ENCODE measurements at places on chromosomes 5 and 9.

DNA sequence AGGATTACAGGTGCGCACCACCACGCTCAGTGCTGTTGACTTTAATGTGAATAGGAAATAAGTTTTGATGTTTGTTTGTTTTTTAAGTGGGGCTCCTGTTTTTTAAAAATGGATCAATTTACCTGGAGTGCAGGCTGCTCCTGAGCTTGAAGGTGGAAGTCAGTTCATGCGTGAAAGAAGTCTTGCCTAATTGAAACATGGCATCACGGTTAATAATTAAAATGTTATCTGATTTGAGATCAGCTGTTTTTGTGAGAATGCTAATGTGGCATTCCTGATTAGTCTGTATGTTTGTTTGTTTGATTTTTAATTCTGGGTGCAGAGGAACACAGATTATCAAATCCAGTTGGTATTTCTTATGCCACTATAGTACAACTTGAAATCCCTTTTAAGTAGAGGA lies 6.5 kb downstream of the SFXN1 start:
- DNase-seq: no peak

DNA sequence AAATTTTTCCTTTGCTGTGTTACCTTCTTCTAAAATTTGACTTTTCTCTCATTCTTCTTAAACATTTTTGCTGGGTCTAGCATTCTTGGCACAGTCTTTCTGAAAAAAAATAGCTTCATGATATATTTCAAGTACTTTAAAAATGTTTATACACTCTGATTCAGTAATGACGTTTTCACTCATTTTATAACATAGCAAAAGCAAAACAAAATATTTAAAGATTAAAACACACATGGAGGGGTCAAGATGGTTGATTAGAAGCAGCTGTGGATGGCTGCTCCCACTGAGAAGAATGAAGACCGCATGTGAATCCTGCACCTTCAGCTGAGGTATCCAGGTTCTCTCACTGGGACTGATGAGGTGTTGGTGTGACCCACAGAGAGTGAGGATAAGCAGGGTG lies 188.2 kb downstream of the SGCD start:
- no peak for DNase-seq

GRCh38 chr5:89228355-89228754 lies 345.4 kb upstream of the MEF2C start:
- DNase-seq: no peak

GRCh38 chr9:90737742-90738141 lies 63.9 kb upstream of the SYK start:
- no peak for DNase-seq

GRCh38 chr5:52804387-52804791 lies 16.7 kb downstream of the ITGA1 start:
- no peak for DNase-seq

DNA sequence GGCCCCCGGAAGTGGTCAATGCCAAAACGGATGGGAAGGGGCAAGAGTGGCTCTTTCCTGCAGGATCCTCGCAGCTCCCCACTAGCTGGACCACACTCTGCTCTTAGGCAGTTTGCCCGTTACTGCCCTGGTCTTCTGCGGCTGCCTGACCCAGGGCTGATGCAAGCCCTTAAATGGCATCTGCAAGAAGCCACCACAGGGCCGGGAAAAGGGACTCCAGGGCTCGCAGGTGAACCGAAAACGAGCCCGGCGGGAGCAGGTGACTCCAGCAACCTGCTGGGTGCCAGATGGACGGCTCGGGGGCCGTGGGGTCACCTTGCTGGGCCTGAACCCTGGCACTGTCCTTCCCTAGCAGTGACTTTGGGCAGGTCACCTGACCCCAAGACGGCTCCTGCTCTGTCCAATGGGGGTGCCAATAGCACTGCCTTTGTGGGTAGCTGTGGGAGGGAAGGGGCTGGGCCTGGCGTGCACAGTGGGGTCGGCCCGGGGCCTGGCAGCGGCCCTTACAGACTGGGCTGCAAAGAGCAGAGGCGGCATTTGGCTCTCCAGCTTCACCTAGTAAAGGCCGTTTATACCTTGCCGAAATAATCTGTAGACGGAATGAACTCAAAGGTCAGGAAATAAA lies 1.3 kb downstream of the TMEM250 start:
- no peak for DNase-seq

- DNase-seq: no peak
These were observed 103.6 kb downstream of the SLIT3 start for GRCh38 chr5:169197343-169197742.

GRCh38 chr5:7745882-7746610 lies 104.9 kb downstream of the CFAP90 start:
- DNase-seq: no peak

DNA sequence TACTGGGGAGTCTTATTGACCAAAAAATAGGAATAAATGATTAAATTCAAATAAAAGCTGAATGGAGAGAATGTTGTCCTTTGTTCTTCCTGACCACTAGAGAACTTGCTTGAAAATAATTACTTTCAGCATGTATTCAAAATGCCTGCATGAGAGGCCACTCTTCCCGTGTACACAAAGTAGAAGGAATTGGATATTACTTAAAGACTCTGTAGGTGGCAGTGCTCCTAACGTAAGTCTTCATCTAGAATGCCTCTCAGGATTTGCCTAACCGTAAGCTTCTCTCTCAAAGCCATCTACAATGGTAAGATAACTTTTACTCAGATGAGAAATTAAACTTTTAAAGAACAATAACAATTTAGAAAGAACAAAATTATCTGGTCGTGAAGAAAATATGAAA lies 620.0 kb upstream of the CCNG1 start:
- DNase-seq: no peak

GRCh38 chr9:89664010-89664409 lies 59.2 kb downstream of the GADD45G start:
- DNase-seq: no peak

- no peak for DNase-seq
These were observed 31.9 kb upstream of the CEP120 start for GRCh38 chr5:123455095-123455494.

DNA sequence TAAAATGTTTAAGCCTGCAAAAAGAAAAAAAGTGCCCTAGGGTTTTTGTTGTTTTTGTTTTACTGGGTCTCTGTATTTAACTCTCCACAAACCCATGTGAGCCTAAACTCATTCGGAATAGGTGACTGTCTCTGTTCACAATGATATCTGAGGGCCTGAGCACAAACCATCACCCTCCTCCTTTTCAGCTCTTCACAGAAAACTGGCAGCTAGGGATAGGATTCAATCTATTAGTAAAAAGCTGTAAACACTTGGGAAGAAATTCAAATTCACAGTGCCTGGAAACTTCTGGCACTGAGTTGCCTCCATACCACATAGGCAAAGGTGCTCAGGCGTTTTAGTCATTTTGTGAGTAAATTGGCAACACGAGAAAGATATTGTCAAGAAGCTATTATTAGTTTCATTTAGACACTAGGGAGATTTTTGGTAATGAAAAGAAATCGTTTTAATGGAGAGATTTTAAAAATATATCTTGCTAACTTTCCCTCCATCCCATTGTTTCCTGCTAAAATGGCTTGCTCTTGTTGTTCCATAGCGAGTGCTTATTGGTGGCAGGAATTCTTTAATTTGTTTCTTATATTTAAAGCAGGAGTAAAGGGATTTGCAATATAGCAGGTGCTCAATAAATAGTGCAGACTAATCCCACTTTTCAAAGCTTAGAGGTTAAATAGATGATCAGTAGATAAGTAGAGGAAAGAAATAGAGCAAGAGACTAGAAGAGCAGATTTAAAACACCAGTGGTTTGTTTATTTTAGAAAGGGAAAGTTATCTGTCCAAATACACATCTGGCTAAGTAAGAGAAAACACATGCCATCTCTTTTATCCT lies 9.7 kb downstream of the FOXD1 start:
- no peak for DNase-seq

GRCh38 chr9:34332076-34332964 lies 3.0 kb downstream of the NUDT2 start:
- DNase-seq: no peak

- DNase-seq: no peak
These were observed 50.1 kb downstream of the COL27A1 start for GRCh38 chr9:114205171-114206015.

- no peak for DNase-seq
These were observed 8.2 kb downstream of the OTULIN start for GRCh38 chr5:14672484-14673394.

- DNase-seq: no peak
These were observed 56.8 kb downstream of the PUM3 start for GRCh38 chr9:2787065-2787464.

DNA sequence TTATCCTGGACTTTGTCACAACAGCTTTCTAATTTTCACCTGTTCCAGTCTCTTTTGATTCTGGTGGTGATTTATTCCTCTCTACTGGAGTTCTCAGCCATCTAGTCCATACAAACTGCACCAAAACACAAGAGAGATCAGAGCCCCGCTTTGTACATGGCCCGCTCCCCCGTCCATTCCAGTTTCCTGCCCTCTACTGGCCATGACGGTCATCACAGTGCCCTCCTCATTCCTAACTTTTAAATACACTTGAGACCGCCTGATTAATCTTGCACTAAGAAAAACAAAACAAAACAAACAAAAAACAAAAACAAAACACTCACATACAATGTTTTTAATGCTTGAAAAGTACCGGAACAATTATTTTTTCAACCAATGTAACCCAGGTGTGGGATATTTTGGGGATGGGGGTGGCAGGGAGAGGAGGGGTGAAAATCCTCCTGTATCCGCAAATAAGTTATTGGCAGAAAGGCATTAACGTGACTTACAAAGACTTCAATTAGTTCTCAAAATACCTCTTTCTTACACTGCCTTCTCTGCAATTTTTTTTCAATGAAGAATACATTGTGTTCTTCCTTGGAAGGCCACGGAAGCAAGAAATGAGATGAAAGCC lies 84.8 kb upstream of the PAM start:
- DNase-seq: no peak

DNA sequence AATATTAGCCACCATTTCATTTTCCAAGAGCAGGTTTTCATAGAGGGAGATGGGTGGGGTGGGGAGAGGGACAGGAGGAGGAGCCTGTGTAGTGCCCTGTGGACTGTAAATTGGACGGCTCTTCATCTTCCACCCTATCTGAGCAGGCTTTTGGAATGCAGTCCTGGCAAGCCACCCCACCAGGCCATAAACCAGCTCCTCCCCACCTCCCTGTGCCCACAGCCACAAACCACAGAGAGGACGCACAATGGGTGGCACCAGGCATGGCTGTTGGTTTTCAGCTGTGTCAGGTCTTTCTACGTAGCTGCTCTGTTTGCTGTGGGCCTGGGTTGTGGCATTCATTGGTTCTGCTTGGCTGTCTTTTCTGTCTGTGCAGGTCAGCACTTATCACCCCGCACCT lies 58.0 kb downstream of the PLAC8L1 start:
- no peak for DNase-seq

DNA sequence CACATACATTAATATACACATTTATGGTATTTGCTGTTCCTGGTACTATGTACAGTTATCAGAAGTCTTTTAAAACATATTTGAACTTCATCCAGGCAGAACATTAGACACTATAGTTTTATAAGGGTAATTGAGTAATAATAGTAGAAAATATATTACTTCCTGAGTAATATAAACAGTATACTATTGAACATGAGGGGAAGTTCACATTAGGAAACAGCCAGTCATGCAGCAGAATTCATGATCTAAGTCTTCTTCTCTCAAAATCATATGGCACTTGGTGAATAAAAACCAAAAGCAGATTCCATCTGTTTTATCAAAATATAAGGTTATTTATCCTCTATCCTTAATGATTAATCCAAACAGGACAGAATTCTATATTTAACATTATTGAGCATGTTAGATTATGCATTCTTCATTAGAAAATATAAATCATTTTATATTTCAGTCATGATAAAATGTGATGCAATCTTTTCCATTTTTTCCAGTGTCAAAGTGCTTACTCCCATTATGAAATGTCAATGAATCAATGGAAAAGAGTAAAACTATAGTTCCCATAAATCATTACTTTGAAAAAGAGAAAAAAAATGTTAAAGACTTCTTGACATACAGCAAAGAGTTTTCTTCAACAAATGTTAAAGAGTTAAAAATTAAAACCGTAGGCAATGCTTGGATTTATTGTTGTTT lies 584.3 kb upstream of the TUSC1 start:
- DNase-seq: no peak

GRCh38 chr9:93893899-93894690 lies 61.1 kb downstream of the BARX1 start:
- no peak for DNase-seq

DNA sequence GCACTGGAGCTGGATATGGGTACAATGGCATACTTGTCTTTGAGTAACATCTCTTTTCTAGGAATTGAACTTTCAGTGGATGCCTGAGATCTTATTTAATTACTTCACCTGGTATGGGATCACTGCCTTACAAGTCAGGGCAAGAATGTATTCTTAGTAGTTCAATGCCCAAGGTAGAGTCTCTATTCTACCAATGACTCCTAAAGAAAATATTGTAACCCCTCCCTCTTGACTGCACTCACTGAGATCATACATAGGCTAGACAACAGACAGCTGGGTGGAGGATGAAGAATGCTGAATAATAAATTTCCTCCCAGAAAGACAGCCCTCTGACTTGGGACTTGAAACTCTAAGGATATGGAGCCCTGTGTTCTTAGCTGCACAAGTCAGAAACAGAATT lies 1216.3 kb upstream of the ACO1 start:
- DNase-seq: no peak

DNA sequence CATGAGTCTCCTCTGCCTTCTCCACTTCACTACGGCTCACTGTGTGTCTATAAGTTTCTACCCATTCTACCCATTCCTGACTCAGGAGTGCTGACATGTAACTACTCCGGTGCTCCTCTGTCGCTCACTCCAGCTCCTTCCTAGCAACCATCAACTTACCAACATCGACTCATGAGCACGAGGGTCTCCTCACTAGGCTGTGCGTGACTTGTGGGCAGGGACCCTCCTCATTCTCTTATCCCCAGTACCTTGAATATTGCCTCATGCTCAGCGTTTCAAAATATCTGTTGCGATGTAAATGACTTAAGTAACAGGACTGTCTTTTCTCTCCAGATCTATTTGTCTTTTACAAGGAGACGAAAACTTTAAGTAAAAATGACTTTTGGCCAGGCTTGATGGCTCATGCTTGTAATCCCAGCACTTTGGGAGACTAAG lies 73.1 kb downstream of the BASP1 start:
- DNase-seq: no peak

DNA sequence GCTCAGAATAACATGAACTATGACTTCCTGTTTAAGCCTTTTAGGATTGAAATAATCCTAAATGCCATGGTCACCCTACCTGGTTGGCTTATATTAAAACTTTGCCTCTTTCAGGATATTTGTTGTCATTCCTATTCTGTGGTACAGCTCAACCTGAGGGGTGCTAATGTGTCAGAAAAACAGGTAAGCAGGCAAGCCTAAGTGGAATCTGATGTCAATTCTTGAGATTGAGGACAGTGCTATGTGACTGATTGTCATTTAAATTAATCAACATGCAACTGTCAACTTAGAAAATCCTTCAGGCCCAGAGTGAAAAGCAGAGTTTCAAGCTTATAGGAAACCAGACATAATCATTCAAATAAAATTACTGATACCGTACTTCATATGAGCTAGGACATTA lies 2.6 kb upstream of the RORB start:
- DNase-seq: no peak
